Mesangial cell (primary cell): ENCODE measurements at places on chromosomes 4 and X. TPM values are rescaled to one million over a fixed set of nuclear protein-coding genes. Genes with fewer than 3 reads are reported as not detected.

The TMEM154 gene
- 5.5 and 12.1 TPM in 2 replicates for total RNA-seq

The RPL36A gene
- 359 and 1,026 TPM in 2 replicates for total RNA-seq

The IKBKG gene
- total RNA-seq = 15.5 and 17.6 TPM in 2 replicates

The PDS5A gene
- 34.9 and 36.2 TPM in 2 replicates for total RNA-seq

The PNMA5 gene
- total RNA-seq = not detected in 2 replicates

The SLAIN2 gene
- total RNA-seq = 22.9 and 25.6 TPM in 2 replicates
